AG04449 (cell line): ENCODE measurements at places on chromosomes 1 and 21.

- no peak for DNase-seq
These were observed 1.0 kb downstream of the YOD1 start for GRCh38 chr1:207049974-207050391.

- DNase-seq = no peak
These were observed 149.1 kb upstream of the HP1BP3 start for GRCh38 chr1:20936216-20936615.

DNA sequence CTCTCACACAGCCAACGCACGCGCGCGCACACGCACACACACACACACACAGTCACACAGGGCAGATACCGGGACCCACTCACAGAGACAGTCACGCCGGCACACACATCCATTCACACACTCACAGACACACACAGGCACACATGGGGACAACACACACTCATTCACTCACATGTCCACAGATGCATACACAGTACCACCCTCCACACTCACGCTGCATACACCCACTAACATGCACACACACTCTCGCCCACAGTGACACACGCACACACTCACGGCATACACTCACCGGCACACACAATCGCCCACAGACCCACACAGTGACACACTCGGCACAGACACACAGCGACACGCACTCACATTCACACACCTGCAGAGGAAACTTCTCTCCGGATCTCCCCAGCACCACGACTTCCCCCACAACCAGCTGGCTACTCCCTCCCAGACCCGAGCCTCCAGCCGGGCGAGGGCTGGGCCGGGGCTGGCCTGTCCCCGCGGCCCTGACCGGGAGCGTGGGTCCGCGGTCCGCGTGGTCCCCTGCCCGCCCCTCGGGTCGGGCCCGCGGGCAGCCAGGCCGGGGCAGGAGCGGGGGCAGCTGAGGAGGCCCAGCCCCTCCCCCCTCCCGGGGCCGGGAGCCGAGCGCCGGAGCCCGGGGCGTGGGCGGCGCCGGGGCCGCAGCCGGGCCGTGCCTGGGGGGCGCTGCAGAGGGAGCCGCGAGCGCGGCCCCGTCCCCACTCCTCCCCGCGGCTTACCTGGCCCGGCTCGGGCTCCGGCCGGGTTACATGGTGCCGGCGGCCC lies 552 bp downstream of the DLGAP3 start:
- DNase-seq = no peak

GRCh38 chr1:113835686-113836290 lies 23.5 kb upstream of the RSBN1 start:
- no peak for DNase-seq

GRCh38 chr1:209064850-209065706 lies 518.4 kb upstream of the CAMK1G start:
- no peak for DNase-seq

- no peak for DNase-seq
These were observed 98.6 kb downstream of the NAV1 start for GRCh38 chr1:201637282-201638079.

- no peak for DNase-seq
These were observed 167.1 kb upstream of the JUN start for GRCh38 chr1:58950897-58951296.

DNA sequence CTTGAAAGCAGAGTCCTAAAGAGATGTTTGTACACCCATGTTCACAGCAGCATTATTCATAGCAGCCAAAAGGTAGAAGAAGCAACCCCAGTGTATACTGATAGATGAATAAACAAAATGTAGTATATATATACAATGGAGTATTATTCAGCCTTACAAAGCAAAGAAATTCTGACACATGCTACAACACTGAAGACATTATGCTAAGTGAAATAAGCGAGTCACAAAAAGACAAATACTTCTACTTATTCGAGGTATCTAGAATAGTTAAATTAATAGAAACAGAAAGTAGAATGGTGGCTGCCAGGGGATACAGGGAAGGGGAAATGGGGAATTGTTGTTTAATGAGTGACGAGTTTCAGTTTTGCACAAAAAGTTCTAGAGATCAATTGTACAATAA lies 23.5 kb downstream of the COP1 start:
- DNase-seq = no peak

DNA sequence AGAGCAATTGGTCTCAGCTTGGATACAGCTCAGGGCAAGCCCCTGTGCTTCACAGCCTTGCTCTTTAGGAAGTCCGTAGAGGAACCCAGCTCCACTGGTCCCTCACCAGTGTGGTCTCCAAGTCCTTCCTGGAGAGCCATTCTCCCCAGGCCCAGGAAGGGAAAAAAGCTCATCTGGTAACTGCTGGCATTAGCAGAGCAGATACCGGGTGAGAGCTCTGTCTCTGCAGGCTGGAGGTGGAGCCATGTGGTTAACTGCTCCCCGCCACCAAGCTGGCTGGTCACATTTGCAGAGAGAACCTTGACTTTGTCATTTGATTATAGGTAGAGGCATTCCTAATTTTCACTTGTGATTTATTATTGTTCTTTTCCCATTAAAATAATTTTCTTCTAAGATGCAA lies 169.6 kb downstream of the ROR1 start:
- no peak for DNase-seq

DNA sequence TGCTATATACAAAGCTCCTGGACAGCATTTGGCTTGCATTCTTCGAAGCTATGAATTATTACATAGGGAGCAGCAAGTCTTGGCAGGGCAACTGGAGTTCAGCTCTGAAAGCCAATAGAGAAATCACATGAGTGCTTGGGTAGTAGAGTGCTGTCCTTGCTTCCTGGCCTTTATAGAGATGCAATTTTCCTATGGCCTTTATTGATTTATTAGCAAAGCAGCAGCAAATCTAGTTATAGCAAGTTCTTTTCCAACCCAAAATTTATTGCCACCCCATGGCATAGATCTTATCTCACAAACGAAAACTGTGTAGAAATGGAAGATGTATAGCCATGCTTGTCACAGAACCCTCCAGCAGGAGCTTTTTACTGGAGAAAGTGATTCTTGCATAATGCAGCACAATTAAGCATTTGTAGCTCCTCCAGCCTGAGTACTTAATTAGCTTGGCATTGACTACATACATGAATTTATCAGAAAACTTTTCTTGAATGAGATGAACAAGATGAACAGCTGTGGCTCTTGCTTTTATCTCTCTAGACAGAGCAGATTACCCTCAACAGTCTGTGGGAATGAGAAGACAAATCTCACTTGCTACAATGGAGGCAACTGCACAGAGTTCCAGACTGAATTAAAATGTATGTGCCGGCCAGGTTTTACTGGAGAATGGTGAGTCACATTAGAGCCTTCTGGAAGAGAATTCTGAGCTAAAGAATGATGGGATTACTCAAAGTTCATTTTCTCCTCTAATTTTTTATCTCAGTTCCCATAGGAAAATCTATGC lies 170.1 kb downstream of the CRB1 start:
- DNase-seq = no peak

GRCh38 chr1:230385158-230385450 lies 41.0 kb downstream of the PGBD5 start:
- DNase-seq = no peak

- no peak for DNase-seq
These were observed 276.5 kb downstream of the DNM3 start for GRCh38 chr1:172117800-172118199.

DNA sequence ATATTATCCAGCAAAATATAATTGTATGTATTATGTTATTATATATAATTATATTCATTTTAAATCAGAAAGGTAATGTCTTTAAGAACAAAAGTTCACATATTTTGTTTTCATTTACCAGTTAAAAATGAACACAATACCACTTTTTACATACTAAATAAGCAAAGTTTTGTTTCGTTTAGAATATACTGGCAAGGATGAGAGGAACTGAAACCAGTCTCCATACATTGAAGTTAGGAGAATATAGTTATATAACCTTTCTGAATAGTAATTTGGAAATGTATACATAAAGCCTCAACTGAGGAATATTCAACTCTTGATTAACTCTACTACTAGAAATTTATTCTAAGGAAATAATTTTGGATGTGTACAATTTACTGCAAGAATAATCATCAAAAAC lies 110.5 kb downstream of the ZNF644 start:
- no peak for DNase-seq

DNA sequence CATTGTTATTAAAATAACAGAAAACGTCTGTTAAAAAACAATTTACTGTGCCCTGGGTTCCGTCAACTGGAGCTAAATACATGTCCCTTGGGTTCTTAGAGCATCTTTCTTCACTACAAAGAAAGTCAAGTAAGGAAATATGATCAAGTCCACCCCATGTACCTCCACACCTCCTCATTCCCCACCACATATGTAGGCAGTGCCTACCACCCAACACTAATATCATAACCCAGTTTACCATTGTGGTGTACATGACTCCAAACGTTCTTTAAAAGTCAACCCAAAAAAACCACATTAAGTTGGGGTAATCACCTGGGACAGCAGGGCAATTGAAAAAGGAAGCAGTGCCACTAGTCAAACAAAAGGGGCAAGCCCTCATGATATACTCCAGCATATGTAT lies 7.8 kb upstream of the LRRC52 start:
- DNase-seq = no peak

- DNase-seq = no peak
These were observed 661.8 kb upstream of the PTBP2 start for GRCh38 chr1:96059736-96060135.

- DNase-seq = peak; percentile 56
These were observed 8.9 kb downstream of the BSND start for GRCh38 chr1:55007625-55008024.

GRCh38 chr1:25642574-25643108 lies 26.1 kb downstream of the MAN1C1 start:
- no peak for DNase-seq
